ENCODE measurements at places on chromosomes 1 and 21.

- DNase-seq: no peak
Observed at GRCh38 chr1:29827801-29828525, 591.6 kb downstream of the PTPRU start.

GRCh38 chr1:202553560-202554038 lies 156.7 kb downstream of the SYT2 start:
- no peak for DNase-seq

- no peak for DNase-seq
Observed at GRCh38 chr1:206633708-206634121, 1.6 kb upstream of the DYRK3 start.

DNA sequence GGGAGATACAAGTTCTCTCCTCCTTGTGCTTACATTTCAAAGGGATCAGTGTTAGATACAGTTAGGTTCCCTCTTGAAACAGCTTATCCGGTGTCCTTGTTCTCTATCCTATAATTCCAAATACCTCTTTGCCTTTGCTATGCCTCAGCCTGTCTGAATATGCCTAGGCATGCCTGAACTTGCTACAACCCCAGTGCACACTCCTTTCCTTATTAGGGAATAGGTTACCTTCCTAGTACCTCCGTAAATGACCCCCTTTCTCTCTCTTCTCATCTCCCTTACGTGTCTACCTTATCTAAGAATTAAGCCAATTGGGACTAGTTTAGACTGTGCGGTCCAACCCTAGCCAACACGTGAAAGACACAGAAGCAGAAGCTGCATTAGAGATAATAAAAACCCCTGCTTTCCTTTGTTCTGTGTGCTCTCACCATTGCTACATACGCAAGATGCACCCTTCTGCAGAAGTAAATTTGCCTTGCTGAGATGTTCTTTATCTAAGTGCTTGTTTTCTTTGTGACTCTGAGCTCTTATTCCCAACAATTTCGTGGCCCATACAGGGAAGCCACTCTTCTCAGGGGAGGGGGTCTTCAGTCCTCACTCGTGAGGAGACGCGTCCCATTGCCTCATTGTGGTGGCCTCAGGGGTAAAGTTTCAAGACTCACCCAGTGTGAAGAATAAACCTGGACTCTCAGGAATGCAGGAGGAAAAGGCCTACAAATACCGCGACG lies 802.1 kb downstream of the PLA2G4A start:
- no peak for DNase-seq
